ENCODE measurements at places on chromosomes 7 and 10.

DNA sequence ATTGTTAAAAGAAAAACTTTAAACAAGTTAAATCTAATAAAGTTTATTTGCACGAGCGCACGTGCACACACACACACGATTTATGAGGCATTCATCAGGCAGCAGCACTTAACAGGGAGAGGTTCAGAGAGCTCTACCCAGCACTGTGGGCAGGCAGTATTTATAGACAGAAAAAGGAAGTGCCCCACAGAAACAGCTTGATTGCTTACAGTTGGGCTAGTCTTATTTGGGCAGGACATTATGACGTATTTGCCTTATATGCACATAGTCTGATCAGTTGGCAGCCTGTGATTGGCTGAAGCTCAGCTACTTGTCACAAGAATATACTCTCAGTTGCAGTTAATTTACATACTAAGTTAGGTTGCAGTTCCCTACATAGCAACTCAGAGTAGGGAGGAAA is 1.2 kb upstream of the SDHAF3 start:
- no peaks in the 10 kb centered on the region for H3K27me3 ChIP-seq
- H3K27ac ChIP-seq: peak overlapping the region; percentile 93
- no peak for DNase-seq

DNA sequence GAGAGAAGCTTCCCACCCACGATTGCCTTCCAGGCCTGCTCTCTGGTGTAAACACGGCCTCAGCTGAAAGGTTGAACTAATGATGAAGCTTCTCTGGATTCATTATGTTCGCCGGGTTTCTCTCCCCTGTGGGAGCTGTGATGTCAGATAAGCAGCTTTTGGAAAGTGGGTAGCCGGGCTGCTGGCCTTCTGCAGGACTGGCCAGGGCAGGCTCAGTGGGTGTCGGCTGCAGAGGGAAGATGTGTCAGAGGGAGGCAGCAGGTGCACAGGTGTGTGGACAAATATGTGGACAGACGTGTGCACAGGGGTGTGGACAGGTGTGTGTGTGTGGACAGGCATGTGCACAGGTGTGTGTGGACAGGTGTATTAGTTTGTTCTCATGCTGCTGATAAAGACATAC is 28.5 kb upstream of the PSMG3 start:
- H3K36me3 ChIP-seq: no peaks in the 10 kb centered on the region
- H3K4me3 ChIP-seq: no peak overlapping the region
- no peak overlapping the region for H3K27ac ChIP-seq

- no peaks in the 10 kb centered on the region for H3K36me3 ChIP-seq
- peak overlapping the region; percentile 40 for H3K27ac ChIP-seq
- peak overlapping the region; percentile 61 for H3K4me3 ChIP-seq
- DNase-seq: no peak
- no peaks in the 10 kb centered on the region for H3K27me3 ChIP-seq
Observed at GRCh38 chr10:132536241-132536876, 1.2 kb upstream of the INPP5A start.

DNA sequence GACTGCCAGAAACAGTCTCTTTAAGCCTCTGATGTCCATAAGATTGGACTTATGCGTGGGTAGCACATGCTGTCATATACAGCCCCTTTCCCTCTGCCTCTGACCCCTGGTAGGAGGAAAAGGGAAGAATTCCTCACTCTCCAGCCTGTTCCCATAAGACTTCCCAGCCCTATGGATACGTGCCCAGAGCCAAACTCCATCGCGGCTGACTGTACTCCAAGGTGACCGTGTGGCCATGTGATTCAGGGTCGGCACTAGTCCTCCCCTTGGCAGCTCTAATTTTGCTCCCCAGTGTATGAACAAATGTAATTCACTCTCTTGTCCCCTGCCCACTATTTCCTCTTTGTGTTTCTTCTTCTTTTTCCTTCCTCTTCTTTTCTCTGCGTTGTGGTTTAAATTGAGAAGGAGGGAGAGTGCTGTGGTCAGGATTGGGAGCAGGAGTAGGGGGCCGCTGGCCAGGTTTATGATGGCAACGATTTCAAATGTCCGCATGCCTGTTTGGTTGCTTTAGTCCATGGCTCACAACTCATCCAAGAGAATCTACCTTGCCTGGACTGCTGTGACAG is 43.8 kb downstream of the PRLHR start:
- no peaks in the 10 kb centered on the region for H3K4me1 ChIP-seq
- no peak overlapping the region for H3K4me3 ChIP-seq
- H3K27ac ChIP-seq: no peak overlapping the region

- H3K4me3 ChIP-seq: no peak overlapping the region
- H3K27ac ChIP-seq: no peak overlapping the region
- H3K4me1 ChIP-seq: no peaks in the 10 kb centered on the region
- H3K27me3 ChIP-seq: no peaks in the 10 kb centered on the region
Observed at GRCh38 chr7:127776776-127777386, 124.9 kb downstream of the SND1 start.

- no peak for DNase-seq
- H3K36me3 ChIP-seq: no peaks in the 10 kb centered on the region
- H3K27me3 ChIP-seq: no peaks in the 10 kb centered on the region
- no peaks in the 10 kb centered on the region for H3K4me1 ChIP-seq
- H3K27ac ChIP-seq: no peak overlapping the region
Observed at GRCh38 chr7:124124201-124124600, 91.3 kb upstream of the TMEM229A start.

DNA sequence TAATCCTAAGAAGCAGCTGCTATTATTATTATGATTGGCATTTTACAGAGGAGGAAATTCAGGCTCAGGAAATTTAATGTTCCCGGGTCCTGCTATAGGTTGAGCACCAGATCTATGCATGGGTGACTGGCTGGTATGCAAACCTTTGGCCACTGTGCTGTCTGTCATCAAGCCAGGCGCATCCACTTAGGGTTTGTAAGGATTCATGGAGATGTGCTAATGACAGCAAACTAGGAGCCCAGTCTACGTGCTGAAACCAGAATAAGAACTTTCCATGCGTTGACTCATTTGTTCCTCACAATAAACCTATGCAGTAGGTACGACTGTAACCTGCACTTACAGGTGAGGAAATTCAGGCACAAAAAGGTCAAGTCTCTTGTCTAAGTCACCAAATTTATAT is 64.5 kb upstream of the ZMIZ1 start:
- no peak overlapping the region for H3K4me3 ChIP-seq
- peaks cover 3% of the 10 kb centered on the region for H3K27me3 ChIP-seq
- H3K36me3 ChIP-seq: no peaks in the 10 kb centered on the region
- H3K4me1 ChIP-seq: peaks cover 7% of the 10 kb centered on the region
- no peak overlapping the region for H3K27ac ChIP-seq
- DNase-seq: no peak

All from activated CD8-positive, alpha-beta memory T cell treated with anti-CD3 and anti-CD28 coated beads, Interleukin-2, amount 10 ng/mL, durations not matched to agents 7 days and 5 days (primary cell).